ENCODE measurements at places on chromosomes 16 and 17.

DNA sequence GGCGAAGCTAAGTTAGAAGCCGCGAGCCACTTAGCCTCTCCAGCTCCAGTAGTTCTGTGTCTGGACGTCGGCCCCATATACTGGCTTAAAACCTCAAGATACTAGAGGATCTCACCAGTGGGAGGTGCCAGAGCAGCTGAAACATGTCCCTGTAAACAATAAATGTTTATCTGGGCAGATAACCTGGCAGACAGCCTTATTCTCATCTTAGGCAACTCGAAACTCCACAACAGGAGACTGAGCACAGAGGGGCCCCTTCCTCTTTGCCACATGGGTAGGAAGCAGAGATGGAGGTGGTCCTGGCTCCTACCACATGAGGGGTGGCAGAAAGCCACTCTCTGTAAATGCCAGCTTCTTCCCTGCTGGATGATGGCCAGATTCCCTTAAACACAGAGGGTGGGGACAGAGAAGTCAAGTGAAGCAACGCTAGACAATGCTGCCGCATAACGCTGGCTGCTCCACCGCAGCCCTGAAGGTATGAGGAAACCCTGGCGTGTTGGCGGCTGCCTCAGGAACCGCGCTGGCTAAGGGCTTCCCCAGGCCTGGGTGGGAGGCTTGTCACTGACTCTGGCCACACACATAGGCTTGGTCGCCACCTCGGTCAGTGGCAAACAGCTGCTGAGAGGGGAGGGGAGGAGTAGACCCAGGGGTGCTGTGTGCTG lies 67.9 kb downstream of the HIC1 start:
- peak; percentile 87 for DNase-seq

DNA sequence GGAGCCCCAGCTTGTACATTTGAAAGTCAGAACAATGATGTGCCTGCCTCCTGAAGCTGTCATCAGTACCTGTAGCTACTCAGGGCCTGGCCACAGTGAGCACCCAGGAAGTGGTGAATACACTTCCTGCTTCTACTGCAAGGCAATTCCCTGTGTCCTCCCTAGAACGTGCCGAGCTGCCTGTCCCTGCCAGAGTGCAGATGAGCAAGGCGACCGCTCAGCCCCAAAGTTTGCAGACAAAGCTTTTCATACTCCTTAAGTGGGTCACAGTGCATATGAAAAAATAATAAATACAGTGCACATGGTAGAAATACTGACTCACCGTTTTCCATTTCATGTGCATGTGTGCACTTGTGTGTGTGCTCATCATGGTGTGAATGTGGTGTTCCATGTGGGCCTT lies 77.3 kb downstream of the MPRIP start:
- no peak for DNase-seq

DNA sequence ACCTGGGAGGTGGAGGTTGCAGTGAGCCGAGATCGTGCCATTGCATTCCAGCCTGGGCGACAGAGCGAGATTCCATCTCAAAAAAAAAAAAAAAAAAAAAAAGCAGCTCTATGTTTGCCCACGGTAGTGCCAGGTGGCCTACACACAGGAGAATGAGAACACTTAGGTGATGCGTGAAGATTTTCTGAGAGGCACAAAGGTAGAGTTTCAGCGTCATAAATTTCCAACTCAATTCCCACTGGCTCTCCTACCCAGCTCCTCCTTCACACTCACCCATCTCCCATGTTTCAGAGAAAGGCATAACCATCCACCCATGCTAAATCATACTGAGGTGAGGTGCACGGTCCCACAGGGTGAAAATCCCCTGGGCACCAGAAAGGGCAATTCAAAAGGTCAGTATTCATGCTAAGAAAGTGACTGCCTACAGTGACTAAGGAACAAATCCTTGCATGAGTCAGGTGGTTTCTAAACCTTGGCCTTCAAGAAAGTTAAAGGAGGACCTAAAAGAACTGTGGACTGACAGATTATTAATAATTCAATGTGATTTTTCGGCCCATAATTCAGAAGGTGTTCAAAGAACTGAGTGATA lies 4.8 kb downstream of the DCAKD start:
- DNase-seq: peak; percentile 6

DNA sequence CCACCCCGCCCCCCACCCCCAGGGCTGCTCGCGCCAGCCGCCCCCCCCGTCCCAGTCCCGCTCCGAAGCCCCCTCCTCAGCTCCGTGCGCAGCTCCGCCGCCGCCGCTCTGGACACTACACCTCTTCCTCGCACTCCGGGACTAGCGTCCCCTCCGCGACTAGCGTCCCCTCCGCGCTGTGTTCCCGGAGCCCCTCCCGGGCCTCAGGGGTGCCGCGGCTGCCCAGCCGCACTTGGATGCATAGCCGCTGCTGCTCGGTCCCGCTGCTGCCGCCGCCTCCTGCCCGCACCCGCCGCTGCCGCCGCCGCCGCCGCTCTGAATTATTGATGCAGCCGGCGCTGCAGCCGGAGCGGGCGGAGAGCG lies at the start of gene CBLN1:
CBLN1 (minus strand) TSS at position 359 of the 363 bp plus-strand sequence. CDS start 373 bp downstream, outside the sequence.
- no peak for DNase-seq

GRCh38 chr17:40427002-40427491 lies 9.4 kb upstream of the TOP2A start:
- no peak for DNase-seq

DNA sequence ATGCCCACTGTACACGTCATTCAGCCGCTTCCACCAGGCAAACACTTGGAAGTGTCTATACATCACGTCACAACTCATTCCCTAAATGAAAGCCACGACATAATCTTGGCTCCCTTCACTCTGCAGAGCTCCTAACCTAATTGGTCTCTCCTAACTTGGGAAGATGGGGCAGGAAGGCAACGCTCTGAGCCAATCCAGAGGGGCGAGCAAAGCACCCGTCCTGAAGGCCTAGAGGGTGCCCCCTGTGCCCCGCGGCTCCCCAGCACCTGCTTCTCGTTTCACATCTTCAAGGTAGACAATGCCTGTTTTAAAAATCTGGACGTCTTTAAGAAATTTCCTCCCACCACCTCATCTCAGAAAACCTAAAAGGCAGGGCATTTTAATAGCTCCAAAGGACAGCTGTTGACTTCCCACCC lies 1.0 kb downstream of the CSNK2A2 start:
- no peak for DNase-seq

GRCh38 chr16:86319585-86320236 lies 190.6 kb upstream of the FOXF1 start:
- DNase-seq: no peak

DNA sequence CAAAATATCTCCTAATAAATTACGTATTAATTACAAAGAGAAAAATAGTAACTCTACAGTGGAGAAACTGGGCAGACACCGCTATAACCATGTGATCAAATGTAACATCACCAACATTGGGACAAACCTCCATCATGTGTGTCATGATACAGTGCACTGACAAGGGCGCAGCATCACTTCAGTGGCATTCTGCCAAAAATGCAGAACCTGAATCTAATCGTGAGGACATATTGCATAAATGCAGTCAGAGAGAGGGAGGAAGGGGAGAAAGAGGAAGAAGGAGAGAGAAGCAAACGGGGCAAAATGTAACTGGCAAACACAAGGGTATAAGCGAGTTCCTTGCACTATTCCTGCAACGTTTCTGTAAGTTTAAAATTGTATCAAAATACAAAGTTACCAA lies 74.2 kb upstream of the MARCHF10 start:
- DNase-seq: no peak
